Heart right ventricle (tissue), 16 donors: ENCODE measurements at places on chromosomes 2 and 18. TPM values are rescaled to one million over a fixed set of nuclear protein-coding genes. Genes with fewer than 3 reads are reported as not detected.

GRCh38 chr2:1825046-1825445 is 80.7 kb upstream of the PXDN start:
- no peak overlapping the region for H3K27ac ChIP-seq
- no peak overlapping the region for H3K4me3 ChIP-seq
- no peaks in the 10 kb centered on the region for H3K36me3 ChIP-seq
- no peak for DNase-seq

Gene NLRC4
- 1.5 TPM for total RNA-seq

Gene EVX2
- total RNA-seq: not detected

GRCh38 chr2:127416506-127417001 is 1.7 kb upstream of the PROC start:
- no peak overlapping the region for H3K27ac ChIP-seq
- H3K27me3 ChIP-seq: peaks cover 16% of the 10 kb centered on the region
- peak overlapping the region; percentile 62 for H3K4me3 ChIP-seq

DNA sequence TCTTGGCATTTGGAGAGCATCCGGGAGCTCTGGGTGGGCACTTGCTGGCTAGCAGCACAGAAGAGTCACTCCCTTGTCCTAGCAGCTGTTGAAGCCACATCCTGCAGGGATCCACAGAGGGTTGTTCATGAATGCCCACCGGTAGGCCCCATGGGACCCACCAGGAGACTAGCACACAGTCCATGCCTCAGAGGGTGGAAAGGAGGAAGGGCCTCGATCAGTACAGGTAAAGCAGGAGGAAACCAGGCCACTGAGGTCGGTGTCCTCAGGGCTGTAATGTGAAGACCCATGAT is 205.8 kb downstream of the SEPTIN10 start:
- H3K36me3 ChIP-seq: no peaks in the 10 kb centered on the region
- H3K4me3 ChIP-seq: no peak overlapping the region
- H3K27me3 ChIP-seq: no peaks in the 10 kb centered on the region
- DNase-seq: no peak

GRCh38 chr18:40058811-40059570 is 1896.0 kb upstream of the PIK3C3 start:
- no peak overlapping the region for H3K27ac ChIP-seq
- H3K4me1 ChIP-seq: no peaks in the 10 kb centered on the region
- no peak for DNase-seq
- no peaks in the 10 kb centered on the region for H3K27me3 ChIP-seq
- no peak overlapping the region for H3K4me3 ChIP-seq

- peaks cover 11% of the 10 kb centered on the region for H3K4me1 ChIP-seq
- no peaks in the 10 kb centered on the region for H3K36me3 ChIP-seq
- H3K4me3 ChIP-seq: no peak overlapping the region
- no peak overlapping the region for H3K27ac ChIP-seq
- H3K27me3 ChIP-seq: no peaks in the 10 kb centered on the region
Observed at GRCh38 chr2:232328032-232328422, 50.5 kb upstream of the ALPP start.

DNA sequence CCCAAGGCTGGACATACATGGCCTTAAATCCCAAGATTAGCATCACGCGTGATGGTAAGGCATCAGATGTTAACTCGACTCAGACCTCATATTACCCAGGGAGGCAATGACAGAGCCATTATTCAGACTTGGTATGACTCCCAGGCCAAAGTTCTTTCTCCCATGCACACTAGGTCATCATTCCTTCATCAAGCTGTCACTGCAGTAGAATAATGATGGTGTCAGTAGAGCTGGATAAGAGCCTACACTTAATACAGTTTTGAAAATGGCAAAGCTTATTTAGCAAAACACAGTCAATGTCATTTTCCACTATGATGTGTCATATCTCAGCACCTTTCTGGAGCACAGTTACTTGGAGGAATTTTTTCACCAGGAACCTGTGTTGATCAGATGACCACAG is 663.3 kb downstream of the SUCLG1 start:
- no peak overlapping the region for H3K27ac ChIP-seq
- no peaks in the 10 kb centered on the region for H3K36me3 ChIP-seq
- H3K27me3 ChIP-seq: no peaks in the 10 kb centered on the region
- no peaks in the 10 kb centered on the region for H3K4me1 ChIP-seq
- H3K4me3 ChIP-seq: no peak overlapping the region
- no peak for DNase-seq

- peaks cover 17% of the 10 kb centered on the region for H3K4me1 ChIP-seq
- H3K4me3 ChIP-seq: no peak overlapping the region
- no peaks in the 10 kb centered on the region for H3K36me3 ChIP-seq
- no peaks in the 10 kb centered on the region for H3K27me3 ChIP-seq
- peak overlapping the region; percentile 66 for H3K27ac ChIP-seq
- no peak for DNase-seq
Observed at GRCh38 chr2:43169099-43169945, 57.1 kb downstream of the ZFP36L2 start.

Gene POLR1A
- 21.2 TPM for total RNA-seq

GRCh38 chr2:95323347-95324155 is 26.4 kb downstream of the KCNIP3 start:
- DNase-seq: no peak
- H3K36me3 ChIP-seq: no peaks in the 10 kb centered on the region
- no peak overlapping the region for H3K27ac ChIP-seq

GRCh38 chr2:81303321-81303720 is 998.8 kb upstream of the LRRTM1 start:
- H3K27me3 ChIP-seq: no peaks in the 10 kb centered on the region
- no peaks in the 10 kb centered on the region for H3K4me1 ChIP-seq
- H3K27ac ChIP-seq: no peak overlapping the region

Gene SGPP2
- 11.0 TPM for total RNA-seq

Gene TSPYL6
- 0.07 TPM for total RNA-seq

Gene CD8B2
- not detected for total RNA-seq

GRCh38 chr2:23426263-23426905 is 41.4 kb downstream of the KLHL29 start:
- peak; percentile 35 for DNase-seq
- no peaks in the 10 kb centered on the region for H3K36me3 ChIP-seq
- peaks cover 7% of the 10 kb centered on the region for H3K4me1 ChIP-seq
- H3K27ac ChIP-seq: no peak overlapping the region
- no peaks in the 10 kb centered on the region for H3K27me3 ChIP-seq

GRCh38 chr2:147657086-147658000 is 187.5 kb upstream of the ACVR2A start:
- DNase-seq: no peak
- H3K4me1 ChIP-seq: no peaks in the 10 kb centered on the region
- H3K27ac ChIP-seq: no peak overlapping the region
- H3K4me3 ChIP-seq: no peak overlapping the region
- no peaks in the 10 kb centered on the region for H3K36me3 ChIP-seq

DNA sequence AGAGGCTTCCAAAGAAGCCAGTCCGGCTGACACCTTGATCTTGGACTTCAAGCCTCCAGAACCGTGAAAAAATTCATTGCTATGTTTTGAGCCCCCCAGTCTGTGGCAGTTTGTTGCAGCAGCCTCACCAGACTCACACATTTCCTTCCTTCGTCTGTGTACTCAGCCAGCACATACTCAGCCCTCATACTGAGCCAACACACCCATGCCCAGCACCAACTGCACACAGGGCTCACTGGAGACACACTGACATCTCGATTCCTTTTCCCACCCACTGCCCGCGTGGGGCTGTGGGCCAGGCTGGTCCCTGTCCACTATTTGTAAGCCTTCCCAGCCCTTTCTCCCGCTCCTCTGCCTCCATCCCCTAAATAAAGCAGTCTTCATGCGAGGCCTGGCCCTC is 24.1 kb upstream of the NMUR1 start:
- H3K36me3 ChIP-seq: no peaks in the 10 kb centered on the region
- H3K27me3 ChIP-seq: no peaks in the 10 kb centered on the region
- peaks cover 8% of the 10 kb centered on the region for H3K4me1 ChIP-seq
- H3K4me3 ChIP-seq: peak overlapping the region; percentile 39
- H3K27ac ChIP-seq: peak overlapping the region; percentile 81
- DNase-seq: no peak

- DNase-seq: no peak
- no peaks in the 10 kb centered on the region for H3K36me3 ChIP-seq
- no peak overlapping the region for H3K4me3 ChIP-seq
- H3K4me1 ChIP-seq: peaks cover 9% of the 10 kb centered on the region
- no peak overlapping the region for H3K27ac ChIP-seq
- H3K27me3 ChIP-seq: no peaks in the 10 kb centered on the region
Observed at GRCh38 chr2:138708682-138709241, 71.4 kb downstream of the NXPH2 start.

DNA sequence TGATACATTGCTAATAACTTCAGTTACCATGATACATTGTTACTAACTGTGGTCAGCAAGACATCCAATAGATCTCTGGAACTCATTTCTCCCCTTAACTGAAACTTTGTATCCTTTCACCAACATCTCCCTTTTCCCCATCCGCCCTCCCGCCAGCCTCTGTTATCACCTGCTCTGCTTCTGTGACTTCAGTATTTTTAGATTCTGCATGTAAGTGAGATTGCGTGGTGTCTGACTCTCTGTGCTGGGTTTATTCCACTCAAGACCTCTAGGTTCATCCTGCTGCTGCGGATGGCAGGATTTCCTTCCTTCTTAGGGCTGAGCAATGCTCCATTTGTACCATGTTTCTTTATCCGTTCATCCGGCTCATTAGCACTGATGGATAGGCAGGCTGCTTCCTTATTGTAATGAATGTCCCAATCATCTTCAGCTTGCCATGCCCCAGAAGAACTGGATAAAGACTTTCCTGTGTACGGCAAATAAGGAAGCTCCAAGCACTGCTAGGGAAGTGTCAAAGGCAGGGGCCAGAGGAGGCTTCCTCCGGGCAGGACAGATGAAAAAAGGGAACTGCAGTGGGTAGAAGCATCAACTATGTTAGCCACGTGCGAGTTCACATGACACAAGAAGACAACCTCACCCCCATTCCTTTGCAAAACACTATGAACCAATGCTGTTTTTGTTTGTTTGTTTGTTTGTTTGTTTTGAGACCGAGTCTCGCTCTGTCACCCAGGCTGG is 113.4 kb downstream of the EIPR1 start:
- no peaks in the 10 kb centered on the region for H3K27me3 ChIP-seq
- no peaks in the 10 kb centered on the region for H3K4me1 ChIP-seq
- DNase-seq: no peak
- no peaks in the 10 kb centered on the region for H3K36me3 ChIP-seq
- no peak overlapping the region for H3K4me3 ChIP-seq

Gene SCYGR5
- total RNA-seq: not detected

Gene ZAP70
- 0.78 TPM for total RNA-seq

GRCh38 chr2:54416166-54416813 is 39.8 kb upstream of the SPTBN1 start:
- no peak overlapping the region for H3K4me3 ChIP-seq
- peak overlapping the region; percentile 41 for H3K27ac ChIP-seq
- H3K27me3 ChIP-seq: no peaks in the 10 kb centered on the region
- H3K36me3 ChIP-seq: no peaks in the 10 kb centered on the region

Gene GRB14
- 8.1 TPM for total RNA-seq

- H3K4me1 ChIP-seq: no peaks in the 10 kb centered on the region
- H3K27ac ChIP-seq: no peak overlapping the region
- H3K27me3 ChIP-seq: no peaks in the 10 kb centered on the region
- no peaks in the 10 kb centered on the region for H3K36me3 ChIP-seq
- DNase-seq: peak; percentile 43
Observed at GRCh38 chr2:26144953-26145680, 27.8 kb upstream of the GAREM2 start.

GRCh38 chr2:62966991-62967390 is 83.6 kb upstream of the OTX1 start:
- H3K27ac ChIP-seq: no peak overlapping the region
- H3K27me3 ChIP-seq: no peaks in the 10 kb centered on the region
- H3K4me1 ChIP-seq: no peaks in the 10 kb centered on the region
- DNase-seq: no peak
- no peak overlapping the region for H3K4me3 ChIP-seq

Gene RAPGEF4
- total RNA-seq: 6.8 TPM

Gene HTR2B
- total RNA-seq: 2.7 TPM

Gene POTEJ
- not detected for total RNA-seq

Gene ASNSD1
- total RNA-seq: 31.7 TPM

DNA sequence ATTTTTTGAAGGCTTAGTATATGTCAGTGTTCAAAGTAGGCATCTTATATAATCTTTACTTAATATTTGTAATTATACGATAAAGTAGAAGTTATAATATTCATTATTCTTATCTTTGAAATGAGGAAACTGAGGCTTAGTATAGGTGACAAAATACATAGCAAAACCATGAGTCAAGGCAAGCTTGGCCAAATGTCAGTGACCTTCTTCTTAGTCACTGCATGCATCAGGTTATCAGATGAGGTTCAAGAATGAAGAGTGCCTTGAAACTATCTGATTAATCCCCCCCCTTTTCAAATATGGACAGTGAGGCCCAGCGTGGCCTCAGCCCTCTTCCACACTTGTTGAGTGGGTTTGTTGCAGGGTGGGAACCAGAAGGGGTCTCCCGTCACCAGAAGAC is 59.3 kb downstream of the PMAIP1 start:
- H3K27ac ChIP-seq: no peak overlapping the region
- H3K4me3 ChIP-seq: no peak overlapping the region
- no peaks in the 10 kb centered on the region for H3K36me3 ChIP-seq
- DNase-seq: no peak
- H3K4me1 ChIP-seq: peaks cover 4% of the 10 kb centered on the region

Gene XDH
- total RNA-seq: not detected

DNA sequence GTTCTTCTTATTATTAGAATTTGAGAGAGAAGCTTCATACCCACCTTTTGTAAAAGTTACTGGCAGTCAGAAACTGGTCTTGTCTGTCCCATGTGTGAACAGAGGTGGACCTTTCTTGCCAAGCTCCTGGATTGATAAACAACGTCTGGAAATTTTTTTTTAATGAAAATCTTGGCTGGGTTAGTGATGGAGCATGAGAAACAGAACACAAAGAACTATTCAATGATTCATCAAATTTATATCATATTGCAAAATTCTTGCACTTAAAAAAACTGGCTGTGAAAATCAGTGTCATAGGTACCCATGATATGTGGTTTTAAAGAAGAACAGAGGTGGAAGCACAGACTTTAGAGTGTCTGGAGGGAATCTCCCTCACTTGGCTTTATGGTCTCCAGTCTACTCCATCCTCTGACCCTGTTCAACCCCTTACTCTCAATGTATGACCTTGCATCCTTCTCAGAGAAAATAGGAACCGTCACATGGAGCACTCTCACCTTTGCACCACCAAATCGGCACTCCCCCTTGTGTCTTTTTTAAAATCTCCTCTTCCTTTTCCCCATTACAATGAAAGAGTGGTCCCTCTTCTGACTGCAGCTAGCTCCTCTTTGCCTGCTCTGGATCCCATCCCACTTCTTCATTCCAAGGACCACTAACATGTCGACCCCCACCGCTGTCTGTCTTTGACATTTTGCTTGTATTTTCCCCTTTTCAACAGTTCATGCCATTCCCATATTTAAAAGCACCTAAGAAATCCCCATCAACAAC is 58.2 kb downstream of the COPS8 start:
- H3K27ac ChIP-seq: peak overlapping the region; percentile 41
- no peaks in the 10 kb centered on the region for H3K36me3 ChIP-seq
- DNase-seq: no peak
- no peaks in the 10 kb centered on the region for H3K4me1 ChIP-seq
- no peak overlapping the region for H3K4me3 ChIP-seq
- H3K27me3 ChIP-seq: no peaks in the 10 kb centered on the region

- H3K4me1 ChIP-seq: no peaks in the 10 kb centered on the region
- no peaks in the 10 kb centered on the region for H3K27me3 ChIP-seq
- H3K27ac ChIP-seq: no peak overlapping the region
- H3K36me3 ChIP-seq: no peaks in the 10 kb centered on the region
- no peak overlapping the region for H3K4me3 ChIP-seq
Observed at GRCh38 chr2:33903215-33903614, 304.1 kb upstream of the FAM98A start.

- H3K27ac ChIP-seq: no peak overlapping the region
- no peaks in the 10 kb centered on the region for H3K27me3 ChIP-seq
- no peak for DNase-seq
- H3K36me3 ChIP-seq: no peaks in the 10 kb centered on the region
Observed at GRCh38 chr18:48314690-48315089, 94.5 kb downstream of the ZBTB7C start.
